NCI-H187 (cell line): ENCODE measurements at places on chromosomes 2 and 18.

DNA sequence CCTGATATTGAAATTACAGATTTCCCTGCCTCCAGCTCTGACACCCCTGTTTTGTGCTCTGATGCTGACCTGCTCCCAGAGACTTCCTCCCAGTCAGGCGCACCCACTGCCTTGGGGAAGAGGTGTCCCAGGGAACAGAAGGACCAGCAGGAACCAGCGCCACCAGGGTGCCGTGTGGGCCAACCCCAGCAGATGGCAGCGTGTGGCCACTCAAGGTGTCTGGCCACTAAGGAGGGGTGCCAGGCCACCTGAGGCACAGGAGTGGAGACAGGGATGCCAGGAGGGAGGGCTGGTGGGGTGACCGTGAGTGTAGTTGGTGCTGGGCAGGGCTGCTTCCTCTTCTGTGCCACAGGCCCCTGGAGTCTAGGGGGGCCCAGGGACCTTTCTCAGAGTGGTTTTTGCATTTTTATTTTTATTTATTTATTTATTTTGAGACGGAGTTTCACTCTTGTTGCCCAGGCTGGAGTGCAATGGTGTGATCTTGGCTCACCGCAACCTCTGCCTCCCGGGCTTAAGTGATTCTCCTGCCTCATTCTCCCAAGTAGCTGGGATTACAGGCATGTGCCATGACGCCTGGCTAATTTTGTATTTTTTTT is 56.0 kb downstream of the TEX44 start:
- DNase-seq, result no peak

DNA sequence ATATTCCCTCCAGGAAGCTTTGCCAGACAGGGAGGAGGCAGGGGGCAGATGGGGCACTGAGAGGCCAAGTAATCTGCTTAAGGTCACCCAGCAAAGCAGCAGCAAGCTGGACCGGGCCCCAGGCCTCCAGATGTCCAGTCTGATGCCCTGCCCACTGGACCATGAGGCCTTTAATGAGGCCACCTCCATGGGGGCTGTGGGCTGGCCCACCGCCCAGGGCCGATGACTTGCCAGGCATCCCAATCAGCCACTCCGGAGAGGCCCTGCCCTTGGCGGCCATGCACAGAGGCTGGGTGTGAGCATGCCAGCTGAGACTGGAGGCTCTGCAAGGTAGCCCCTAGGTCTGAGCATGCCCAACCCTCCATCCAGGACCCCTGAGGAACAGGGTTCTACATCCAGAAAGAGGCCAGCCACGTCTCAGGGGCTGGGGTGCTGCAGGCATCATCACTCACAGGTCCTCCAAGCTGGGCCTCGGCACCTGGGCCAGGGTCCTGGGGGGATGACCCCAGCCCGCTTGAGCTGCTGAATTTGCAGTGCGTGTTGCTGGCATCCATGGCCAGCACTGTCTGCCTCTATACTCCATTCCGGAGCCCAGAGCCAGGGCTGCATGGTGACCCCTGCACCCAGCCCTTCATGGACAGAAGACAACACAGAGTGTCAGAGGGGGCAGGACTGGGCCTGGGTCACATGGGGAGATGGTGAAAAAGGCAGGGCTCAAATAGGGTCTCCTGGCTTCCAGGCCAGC is 164.2 kb downstream of the INHBB start:
- DNase-seq, result no peak

DNA sequence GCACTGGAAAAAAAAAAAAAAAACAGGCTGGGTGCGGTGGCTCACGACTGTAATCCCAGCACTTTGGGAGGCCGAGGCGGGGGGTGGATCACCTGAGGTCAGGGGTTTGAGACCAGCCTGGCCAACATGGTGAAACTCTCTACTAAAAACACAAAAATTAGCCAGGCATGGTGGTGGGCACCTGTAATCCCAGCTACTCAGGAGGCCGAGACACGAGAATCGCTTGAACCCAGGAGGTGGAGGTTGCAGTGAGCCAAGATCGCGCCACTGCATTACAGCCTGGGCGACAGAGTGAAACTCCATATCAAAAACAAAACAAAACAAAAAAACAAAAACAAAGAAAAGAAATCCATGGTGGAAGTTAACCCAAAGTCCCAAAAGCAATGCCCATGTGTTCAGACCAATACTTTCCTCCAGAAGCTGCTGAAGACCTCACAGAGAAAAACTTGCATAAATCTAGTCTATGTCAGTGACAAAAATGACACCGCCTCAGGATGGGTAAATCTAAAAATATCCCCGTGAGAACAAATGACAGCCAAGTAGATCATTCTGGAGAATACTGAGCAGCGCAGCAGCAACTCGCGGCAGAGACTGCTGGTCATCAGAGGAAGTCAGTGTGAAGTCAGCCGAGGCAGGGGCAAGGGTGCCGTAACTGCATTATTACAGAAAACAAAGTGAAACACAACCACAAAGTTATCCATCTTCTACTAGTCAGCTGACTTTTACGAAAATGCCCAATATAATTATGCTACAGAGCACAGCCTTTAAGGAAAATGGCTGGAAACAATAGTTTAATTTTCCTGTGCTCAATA is 41.0 kb downstream of the LPIN2 start:
- no peak for DNase-seq

DNA sequence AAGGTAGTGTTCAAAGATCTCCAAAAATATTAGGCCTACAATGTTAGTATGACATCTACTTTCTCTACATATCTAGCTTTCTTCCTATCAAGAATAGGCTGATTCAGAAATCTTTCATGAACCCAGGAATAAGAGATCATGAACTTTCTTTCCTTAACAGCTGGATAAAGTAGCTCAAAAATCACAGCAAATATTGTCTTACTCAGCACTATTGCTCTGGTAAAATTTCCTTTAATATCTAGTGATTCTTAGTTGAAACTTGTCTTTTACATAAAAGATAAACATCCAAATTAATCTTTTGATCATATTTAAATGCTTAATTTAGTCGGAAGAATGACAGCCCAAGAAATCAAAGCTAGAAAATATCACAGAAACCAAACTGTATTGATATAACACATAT is 131.9 kb downstream of the NOL4 start:
- no peak for DNase-seq

DNA sequence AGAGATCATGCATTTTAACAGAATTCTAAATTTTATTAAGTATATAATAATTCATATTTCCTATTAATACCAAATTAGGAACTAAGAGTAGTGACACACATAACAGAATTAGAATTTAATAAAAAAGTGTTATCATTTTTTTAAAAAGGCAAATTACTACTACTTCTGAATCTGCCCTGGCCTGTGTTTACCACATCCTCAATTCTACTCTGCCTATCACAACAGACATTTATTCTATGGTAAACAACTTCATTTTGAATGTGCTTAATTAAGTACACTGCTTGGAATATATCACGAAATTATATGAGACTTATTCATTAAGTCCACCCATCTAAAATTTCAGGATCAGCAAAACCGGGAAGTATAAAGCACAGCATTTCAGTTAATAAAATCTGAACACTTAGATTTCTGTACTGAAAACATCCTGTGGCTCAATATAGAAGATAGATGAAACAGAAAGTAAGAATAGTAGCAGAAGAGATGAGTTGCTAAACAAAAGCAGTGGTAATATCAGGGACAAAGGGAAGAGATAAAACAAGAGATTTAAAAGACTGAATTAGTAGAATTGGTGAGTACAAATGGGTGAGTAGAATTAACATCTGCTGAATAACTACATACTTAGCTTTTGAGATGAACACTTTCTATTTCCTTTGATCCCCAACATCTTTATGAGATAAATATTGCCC is 3.7 kb downstream of the SMC6 start:
- no peak for DNase-seq

DNA sequence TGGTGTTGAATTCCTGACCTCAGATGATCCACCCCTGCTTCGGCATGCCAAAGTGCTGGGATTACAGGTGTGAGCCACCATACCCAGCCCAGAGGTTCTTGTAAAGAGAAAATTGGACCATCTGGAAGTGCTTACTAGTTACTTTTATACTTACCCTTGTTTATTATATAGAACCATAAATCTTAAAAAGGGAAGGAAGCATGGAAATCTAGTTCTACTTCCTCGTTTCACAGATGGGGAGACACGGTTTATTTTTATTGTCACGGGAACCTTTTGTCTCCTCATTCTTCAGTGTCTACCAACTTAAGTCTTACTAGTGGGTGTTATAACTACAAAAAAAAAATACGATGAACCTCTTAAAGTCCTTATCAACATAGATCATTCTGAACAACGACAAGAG is 45.8 kb upstream of the PDK1 start:
- DNase-seq, result no peak

DNA sequence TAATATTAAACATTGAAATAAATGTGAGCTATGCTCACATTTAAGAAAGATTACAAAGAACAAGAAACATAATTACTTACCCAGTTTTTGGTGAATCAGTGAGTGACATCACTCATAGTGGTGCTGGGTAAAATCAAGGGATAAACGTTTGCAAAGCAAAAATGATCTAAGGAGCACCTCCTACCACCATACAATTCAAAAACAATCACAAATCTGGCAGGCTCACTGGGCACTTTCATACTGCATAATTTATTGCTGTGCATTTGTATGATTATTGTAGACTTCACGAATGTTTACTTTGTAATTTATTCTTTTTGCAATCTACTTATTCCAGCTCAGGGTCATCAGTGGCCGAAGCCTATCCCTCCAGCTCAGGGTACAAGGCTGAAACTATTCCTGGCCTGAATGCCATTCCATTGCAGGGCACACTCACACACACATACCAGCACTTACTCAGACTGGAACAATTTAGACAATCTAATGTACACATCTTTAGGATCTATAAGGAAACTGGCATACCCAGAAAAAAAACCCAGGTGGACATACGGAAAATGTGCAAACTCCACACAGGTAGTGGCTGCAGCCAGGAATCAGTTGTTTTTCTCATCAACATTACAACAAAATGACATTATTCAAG is 34.4 kb downstream of the AFTPH start:
- no peak for DNase-seq

DNA sequence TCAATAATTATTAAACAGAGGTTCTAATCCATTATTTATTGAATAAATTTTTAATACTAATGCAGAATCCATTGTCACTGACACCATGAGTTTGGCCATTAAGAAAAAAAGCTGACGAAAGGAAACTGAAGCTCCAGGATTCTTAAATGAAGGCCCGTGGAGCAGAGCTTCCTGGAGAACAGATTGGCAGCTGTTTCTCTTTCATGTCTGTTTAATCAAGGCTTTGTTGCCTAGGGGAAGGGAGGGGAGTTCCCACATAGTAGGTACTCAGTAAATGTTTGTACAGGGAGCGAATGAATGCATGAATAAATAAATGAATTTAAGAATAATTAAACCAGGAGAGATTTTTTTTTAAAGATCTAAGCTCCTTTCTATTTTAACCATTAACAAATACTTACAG is 315.1 kb upstream of the KLHL29 start:
- DNase-seq, result no peak

DNA sequence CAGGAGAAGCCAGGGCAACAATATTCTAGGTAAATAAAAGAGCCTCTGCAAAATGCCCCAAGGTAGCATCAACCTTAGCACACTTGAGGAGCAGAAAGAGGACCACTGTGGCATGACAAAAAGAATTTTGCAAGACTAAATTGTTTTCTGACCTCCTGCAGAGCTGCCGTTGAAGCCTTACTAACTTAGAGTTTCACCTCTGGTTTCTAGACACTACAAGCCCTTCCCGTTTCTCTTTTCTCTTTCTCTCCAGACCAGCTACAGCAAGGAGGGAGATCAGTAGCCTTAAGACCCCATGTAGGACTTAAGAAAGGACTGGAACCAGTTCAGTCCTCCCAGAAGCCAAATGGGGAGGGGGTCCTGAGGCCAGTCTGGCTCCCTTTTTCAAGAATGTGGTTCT is 73.3 kb upstream of the SP3 start:
- no peak for DNase-seq

- DNase-seq, result no peak
Measured at GRCh38 chr2:26464390-26465265, 13.3 kb downstream of the OTOF start.

GRCh38 chr2:19711470-19712372 is 190.1 kb downstream of the TTC32 start:
- no peak for DNase-seq
